ENCODE measurements at places on chromosomes 12 and 14.

GRCh38 chr12:76020281-76020680 lies 11.3 kb downstream of the PHLDA1 start:
- no peak for DNase-seq

- no peak for DNase-seq
These were observed 6.7 kb upstream of the ETV6 start for GRCh38 chr12:11642785-11643184.

DNA sequence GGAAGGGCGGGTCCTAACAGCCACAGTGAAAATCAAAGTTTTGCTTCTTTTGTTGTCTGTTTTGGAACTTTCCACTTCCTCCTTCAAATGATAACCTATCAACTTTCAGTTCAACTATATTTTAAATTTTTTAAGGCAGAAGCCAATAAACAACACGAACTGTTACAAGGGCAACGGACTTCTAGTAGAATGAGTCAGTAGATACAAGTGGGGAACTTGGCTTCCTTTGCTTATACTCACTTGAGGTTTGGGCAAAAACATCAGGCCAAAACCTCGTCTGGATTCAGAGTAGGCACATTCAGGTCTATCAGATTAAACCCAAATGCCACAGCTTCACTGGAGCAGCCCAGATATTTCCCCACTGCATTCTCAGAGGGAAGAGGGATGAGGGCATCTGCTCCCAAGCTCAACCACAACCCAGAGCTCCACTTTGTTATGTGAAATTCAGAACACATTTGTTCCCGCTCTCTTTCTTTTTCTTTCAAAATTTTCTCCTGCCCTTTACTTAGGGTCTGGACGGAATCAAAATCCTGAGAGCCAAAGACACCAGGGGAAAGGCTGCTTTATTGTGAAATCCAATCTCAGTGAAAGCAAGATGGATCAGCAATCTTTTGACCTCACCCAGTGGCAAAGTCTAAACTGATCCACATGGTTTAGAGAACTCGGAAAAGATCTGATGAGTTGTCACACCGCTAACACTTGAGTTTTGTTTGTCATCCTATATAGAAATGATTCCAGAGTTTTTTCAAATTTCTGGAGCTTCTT lies 152.5 kb upstream of the BTG1 start:
- DNase-seq: no peak

- no peak for DNase-seq
These were observed 42.9 kb upstream of the PPM1H start for GRCh38 chr12:62977883-62978282.

GRCh38 chr12:5966486-5967095 lies 21.5 kb upstream of the ANO2 start:
- no peak for DNase-seq

GRCh38 chr12:100044266-100044665 lies 59.5 kb upstream of the ANKS1B start:
- DNase-seq: no peak

GRCh38 chr14:25869854-25870253 lies 728.0 kb downstream of the NOVA1 start:
- no peak for DNase-seq

- DNase-seq: no peak
These were observed 123.5 kb downstream of the NAV3 start for GRCh38 chr12:77954206-77954555.

DNA sequence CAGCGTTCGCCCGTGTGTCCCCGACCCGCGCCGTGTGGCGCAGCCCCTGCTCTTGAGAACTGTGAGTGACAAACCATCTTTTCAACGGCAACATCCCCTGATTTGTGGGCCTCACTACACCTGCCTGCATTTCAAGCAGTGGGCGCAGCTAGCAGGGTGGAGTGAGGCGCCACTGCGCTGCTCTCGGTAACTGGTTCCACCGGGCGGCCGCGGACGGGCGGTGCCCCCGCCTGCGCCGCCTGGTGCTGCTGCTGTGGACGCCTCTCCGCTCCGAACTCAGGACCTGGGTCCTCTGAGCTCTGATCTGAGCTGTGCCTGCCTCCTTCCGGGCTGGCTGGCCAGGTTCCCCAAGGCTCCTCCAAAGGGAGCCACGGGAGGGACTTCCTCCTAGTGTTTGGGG lies 5.9 kb upstream of the DEGS2 start:
- DNase-seq: no peak

DNA sequence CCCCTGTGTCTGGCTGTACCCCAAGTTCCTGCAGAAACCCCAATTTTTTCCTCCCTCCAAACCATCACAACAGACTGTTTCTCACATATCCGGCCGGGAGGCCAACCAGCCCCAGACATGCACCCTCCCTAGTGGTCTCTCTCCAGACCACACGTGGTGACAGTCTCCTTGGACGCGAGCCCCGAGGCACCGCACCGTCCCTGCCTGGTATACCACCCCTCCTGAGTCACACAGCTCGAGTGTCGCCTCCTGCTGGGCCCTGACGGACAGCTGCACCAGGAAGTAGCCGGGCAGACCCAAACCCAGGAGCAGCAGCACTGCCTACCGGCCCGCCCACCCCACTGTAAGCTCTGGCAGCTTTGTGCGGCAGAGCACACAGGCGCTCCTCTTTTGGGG lies 97.4 kb downstream of the RFLNA start:
- DNase-seq: peak; percentile 61

- no peak for DNase-seq
These were observed 10.9 kb downstream of the MTA1 start for GRCh38 chr14:105430565-105430964.

All from frontal cortex (tissue), 4 donors.